ENCODE measurements at places on chromosomes 16 and 17. TPM values are rescaled to one million over a fixed set of nuclear protein-coding genes. Genes with fewer than 3 reads are reported as not detected.

ALDOC gene
- 213 TPM for total RNA-seq

SLC12A3 gene
- total RNA-seq: not detected

ABCA10 gene
- not detected for total RNA-seq

C17orf78 gene
- total RNA-seq: not detected

RAC3 gene
- total RNA-seq: 32.6 TPM

CSH1 gene
- total RNA-seq: not detected

KREMEN2 gene
- total RNA-seq: not detected

CLN3 gene
- total RNA-seq: 24.6 TPM

NPB gene
- not detected for total RNA-seq

CA7 gene
- not detected for total RNA-seq

KRT40 gene
- total RNA-seq: not detected

MYCBPAP gene
- total RNA-seq: not detected
